ENCODE measurements at places on chromosomes 16 and 17.

DNA sequence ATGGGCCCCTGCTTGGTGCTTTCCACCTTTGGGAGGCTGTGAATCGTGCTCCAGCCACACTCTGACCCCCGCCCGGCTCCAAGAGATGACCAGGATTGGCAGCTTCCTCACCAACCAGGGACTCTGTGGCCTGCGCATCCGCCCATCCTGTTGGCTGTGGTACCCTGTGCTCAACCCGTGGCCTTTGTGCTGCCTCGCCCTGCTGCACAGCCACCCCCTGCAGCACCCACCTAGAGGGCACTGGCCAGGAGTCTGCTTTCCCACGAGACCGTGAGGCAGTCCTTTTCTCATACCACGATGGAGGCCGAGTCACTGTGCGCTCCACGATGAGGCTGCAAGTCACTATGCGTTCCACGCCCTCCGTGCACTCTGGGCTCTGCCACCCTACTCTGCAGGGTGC lies 19.4 kb downstream of the NME3 start:
- DNase-seq: no peak

DNA sequence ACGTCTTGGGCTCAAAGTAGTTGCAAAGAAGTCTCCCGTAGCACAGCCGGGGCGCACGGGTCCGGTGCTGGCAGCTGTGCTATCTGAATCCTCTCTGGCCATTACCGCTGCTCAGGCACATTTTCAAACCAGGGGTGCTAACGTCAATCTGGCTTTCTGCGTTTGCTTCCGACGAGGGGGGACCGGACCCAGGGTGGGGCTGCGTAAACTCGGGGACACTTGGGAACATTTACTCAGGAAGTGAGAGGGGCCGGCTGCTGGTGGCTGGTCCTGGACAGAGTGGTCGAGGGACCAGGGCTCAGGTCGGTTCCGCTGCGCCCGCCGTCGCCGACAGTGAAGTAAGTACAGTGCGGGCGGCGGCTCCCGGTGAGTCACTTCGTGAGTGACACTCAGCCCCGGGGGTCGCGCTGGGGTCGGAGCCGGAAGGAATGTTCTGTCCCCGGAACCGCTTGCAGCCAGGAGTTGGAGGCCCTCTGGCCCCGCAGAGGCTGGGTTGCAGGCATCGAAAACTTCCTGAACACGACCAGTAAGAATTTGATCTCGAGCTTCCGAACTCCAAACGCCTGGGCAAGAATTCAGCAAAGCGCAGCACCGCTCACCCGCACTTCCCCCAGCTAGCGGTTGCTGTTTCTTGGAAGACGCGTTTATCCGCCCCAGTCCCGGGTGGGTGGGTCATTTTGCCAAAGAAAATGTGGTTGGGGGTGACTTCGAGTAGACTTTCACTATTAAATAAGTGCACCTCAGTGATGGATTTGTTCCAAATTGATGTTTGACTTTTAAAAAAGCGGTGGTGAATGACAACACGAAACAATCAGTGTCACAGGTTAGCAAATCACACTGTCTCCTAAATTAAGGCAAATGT lies 1.4 kb upstream of the HS3ST3B1 start:
- no peak for DNase-seq

GRCh38 chr17:3708366-3708765 lies 12.4 kb upstream of the P2RX5 start:
- no peak for DNase-seq

DNA sequence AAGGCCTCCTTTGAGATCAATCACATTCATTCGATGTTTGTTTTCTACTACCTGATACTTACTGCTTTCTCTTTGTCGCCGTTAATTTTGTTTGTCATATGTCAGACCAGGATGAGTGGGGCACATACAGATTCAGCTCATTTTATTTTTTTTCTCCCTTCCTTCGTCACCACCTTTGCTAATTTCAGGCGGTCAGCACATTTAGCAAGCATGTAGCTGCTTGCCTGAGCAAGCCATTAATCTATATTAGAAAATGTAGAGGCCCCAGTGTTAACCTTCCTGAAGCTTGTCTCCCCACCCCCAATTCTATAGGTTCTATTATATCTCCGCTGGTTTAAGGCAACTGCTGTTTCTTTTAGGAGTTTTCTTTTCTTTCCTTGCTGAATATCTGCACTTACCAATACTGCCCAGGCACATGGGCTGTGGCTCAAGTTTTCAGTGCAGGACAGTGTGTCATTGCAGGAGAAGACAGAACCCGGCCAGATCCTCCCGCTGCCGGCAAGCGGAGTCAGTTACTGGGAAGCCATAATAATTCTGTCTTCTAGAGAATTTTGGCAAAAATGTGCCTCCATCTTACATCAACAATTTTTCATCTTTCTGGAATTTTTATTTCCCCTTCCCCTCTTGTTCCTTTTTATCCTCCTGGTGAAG lies 714.3 kb downstream of the WWOX start:
- DNase-seq: no peak

DNA sequence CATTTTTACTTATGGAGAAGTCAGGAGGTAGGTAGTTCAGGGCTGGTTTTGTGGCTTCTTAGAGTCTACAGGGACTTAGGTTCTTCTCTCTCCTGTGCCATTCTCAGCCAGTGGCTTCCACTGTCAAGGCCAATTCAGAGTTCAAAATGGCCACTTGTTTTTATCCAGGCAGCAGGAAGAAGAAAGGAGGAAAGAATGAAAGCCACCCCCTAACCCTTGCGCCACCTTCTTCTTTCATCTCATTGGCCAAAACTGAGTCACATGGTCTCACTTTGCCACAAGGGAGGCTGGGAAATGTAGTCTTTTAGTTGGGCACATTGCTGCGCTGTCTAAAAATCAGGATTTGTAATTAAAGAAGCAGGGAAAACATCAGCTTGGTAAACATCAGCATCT lies 60.8 kb upstream of the MED9 start:
- peak; percentile 53 for DNase-seq

DNA sequence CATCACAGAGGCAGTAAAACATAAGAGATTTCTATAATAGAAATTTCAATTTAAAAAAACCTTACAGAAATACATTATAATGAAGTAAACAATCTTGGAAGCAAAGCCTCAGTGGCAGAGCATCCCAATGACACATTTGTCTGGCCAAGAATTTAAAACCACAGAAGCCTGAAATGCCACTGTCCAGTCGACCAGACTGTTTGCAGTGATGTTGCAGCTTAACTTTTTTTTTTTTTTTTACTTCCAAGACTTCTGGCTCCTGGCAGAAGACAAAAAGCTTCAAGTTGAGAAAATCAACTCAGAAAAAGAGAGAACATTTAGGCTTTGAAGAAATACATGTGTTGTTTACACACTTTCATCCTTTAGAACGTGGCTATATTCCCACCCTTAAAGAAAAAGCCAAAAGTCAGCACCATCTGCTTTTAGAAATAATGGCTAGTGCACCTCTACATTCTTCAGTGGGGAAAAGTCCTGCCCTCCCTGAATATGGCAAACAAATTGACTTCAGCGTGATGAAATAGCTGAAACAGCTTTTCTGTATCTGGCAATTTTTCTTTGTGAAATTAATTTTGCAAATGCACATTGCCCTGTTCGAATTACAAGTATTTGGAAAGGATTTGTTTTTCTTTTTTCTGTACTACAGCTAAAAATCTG lies 205.5 kb upstream of the MON1B start:
- DNase-seq: no peak

- DNase-seq: no peak
These were observed 19.5 kb upstream of the USP10 start for GRCh38 chr16:84680165-84680842.

DNA sequence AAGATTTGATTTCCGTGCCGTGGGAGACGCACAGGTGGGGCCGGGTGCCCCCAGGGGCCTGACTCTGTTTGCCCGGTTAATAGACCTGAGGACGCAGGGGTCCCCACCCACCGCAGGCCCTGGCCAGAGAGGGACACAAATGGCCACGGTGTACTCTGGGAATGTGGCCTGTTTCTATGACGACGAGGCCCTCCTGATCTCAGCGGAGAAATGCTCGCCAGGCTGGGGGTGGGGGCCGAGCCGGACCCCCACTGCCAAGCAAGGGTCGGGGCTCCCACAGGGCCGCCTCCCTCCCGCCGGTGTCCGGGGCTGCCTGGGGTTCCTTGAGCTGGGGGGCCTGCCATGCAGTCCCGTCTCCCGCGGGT lies 24.5 kb upstream of the C1QTNF8 start:
- no peak for DNase-seq

DNA sequence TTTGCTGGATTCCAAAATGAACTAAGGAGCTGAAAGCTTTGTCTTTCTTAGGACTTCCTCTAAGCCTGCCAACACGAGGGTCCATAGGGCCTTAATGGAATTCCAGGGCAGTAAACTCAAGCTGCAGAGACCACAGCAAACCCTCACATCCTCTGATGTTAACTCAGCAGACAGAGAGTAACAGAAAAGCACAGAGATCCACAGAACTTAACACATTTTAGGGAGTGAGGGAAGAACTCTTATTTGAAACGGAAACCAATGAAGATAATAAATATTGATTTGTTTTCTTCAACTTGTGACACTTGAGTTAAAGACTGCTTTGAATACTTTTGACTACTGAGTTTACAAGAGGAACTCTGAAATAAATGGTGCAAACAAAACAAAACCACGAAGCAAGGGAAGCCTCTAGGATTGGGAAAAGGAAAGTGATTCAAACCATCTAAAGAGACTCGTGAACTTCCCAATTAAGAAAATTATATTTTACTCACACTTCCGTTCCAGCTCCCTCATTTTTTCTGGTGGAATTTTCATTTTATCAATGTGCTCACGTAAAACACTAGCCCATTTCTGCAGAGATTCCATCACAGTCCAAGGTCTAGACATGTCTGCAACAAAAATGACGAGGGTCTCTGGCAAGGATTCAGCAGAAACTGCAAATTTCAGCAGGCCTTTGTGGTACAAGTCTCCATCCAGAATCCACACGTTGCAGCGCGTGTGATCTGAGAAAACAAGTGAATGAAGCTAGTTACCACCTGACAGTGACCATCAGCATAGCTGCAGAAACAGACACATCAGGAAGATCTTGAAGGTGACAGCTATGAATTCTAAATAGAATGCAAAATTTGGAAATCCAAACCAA lies 9.2 kb downstream of the DYNC1LI2 start:
- no peak for DNase-seq

DNA sequence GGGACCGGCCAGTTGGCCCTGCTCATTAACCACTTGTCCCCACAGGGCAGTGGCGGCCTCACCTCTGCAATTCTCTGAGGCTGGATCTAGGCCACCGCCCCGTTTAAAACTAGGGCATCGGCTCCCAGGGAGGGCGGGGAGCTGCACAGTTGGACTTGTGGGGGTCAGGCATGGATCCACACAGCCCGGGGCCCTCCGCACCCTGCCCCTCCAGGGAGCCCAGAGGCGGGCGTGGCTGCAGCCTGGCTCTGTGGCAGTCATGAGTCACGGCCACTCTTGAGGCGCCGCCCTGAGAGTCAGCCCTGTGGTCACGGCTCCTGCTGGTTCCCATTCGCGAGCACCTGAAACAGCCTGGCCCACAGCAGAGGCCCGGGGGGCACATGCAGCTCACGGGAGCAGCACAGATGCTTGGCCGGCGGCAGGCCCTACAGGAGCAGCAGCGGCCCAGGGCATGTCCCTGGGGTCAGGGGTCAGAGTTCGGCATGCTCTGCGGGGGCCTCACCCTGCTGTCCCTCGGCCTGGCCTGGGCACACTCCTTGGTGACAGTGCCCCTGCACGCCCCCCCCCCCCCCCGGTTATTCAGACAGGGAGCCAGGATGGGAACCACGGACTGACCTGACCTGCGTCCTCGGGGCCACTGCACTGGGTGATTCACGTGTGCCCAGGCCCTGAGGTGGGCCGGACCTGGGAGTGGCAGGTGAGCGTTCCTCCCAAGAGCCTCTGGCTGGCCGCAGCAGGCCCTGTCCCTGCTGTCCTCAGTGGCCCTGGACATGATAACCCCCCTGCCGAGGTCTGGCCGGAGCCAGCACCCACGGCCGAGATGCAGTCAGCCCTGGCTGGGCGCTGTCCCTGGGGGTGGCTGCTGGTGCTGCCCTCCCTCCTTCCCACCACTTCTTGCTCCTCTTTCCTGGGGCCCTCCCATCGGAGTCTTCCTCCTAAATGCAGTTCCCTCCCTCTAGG lies 8.2 kb downstream of the CAPN15 start:
- DNase-seq: no peak

DNA sequence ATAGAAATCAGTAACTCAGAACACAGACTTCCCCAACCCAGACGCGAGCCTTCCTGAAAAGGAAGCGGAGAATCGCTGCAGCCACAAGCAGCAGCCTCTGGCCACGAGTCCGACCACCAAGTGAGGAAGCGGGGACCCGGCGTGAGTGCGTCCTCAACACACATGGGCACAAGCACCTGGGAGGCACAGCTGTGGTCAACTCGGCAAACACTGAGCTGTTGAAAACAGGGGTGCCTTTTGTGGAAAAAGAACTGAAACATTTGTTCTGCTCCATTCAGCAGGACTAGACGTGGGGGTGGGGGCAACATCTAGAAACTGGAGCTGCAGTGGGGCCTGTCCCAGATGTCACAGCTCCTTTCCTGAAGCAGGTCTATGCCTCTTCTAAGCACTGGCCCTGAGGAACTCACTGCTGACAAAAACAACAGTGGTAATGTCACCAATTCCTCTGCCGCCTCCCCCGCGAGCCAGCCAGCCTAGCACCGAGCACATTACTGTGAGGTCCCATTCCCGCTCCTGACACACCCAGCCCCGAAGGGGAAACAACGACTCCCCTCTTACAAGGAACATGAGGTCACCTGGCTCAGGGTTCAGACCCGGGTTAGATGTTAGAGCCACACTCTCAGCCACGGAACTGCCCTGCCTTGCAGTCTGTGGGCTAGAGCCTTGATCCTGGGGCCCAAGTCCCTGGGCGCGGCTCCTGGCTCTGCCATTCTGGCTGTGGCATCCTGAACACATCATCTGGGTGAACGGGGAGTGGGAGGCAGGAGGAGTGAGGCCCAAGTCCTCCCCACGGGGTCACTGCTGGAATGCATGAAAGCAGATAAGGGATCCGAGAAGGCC lies 29.0 kb downstream of the KDM8 start:
- no peak for DNase-seq

- peak; percentile 63 for DNase-seq
These were observed 4.5 kb upstream of the UNC13D start for GRCh38 chr17:75848523-75849278.

- no peak for DNase-seq
These were observed 8.3 kb downstream of the AXIN2 start for GRCh38 chr17:65553009-65553645.

All from stimulated activated naive CD8-positive, alpha-beta T cell treated with anti-CD3 and anti-CD28 coated beads, Interleukin-15, amount 100 ng/mL, for 72 hours (primary cell).